IMR-90 (cell line): ENCODE measurements at places on chromosomes 1 and 21. TPM values are rescaled to one million over a fixed set of nuclear protein-coding genes. Genes with fewer than 3 reads are reported as not detected.

DNA sequence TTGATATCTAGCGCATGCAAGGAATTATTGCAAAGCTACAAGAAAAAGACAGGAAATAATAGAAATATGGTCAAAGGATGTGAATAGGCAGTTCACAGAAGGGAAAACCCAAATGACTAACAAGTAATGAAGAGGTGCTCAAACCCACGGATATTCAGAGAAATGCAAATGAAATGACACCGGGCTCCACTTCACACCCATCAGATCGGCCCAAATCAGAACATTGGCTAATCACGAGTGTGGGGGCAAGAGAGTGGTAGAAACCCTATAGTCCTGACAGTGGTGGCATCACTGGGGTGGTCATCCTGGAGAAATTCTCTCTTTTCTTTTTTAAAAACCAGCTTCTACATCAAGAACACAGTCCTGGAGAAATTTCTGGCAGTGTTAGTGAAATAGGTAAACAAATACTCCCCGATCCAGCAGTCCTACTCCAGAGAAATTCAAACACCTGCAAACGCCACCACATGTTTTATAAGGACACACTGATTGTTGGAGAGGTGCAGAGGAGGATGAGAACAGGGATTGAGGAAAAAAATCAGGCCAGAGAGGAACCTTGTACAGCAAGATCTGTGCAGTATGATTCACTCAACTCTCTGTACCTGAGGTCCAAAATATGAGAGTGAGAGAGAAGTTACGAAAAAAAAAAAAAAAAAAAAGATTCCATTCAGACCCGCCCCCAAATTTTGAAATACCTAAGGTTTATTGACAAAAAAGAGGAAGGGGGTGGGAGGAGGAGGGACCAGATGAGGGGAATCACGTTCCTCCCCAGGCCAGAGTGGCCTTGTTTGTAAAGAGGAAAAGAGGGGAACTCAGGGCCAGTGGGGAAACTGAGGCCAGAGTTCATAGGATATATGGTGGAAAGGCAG is 9.2 kb upstream of the TNFRSF1B start:
- DNase-seq: no peak

DNA sequence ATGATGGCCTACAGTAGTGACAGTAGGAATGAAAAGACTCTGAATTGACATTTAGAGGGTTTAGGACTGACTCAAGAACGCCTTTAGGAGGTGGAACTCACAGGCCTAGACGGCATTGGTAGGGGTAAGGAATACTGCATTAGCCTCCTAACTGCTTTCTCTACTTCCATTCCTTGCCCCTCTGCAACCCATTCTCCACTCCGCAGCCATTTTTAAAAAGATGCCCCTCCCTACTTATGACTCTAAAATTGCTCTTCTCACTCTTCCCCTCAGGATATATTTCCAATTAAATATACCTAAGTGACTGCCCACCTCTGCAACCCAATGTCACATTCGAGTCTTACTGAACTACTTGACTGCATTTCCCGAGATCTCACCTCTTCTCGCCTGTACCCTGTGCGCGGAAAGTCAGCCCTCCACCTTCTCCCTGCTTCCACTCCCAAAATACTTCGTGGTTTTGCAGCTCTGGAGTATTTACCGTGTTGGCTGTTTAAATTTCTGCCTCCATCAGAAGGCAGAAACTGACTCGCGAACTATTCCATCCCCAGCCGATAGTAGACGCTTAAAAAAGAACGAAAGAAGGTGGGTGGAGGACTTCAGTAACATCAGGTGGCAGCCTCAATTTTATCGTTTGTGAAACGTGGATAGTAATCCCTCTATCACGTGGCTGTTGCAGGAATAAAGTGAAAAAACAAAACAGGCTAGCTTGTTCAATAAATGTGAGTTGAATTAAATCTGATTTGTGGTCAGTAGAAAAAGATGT is 1.1 kb upstream of the YBX1 start:
- no peak for DNase-seq

DNA sequence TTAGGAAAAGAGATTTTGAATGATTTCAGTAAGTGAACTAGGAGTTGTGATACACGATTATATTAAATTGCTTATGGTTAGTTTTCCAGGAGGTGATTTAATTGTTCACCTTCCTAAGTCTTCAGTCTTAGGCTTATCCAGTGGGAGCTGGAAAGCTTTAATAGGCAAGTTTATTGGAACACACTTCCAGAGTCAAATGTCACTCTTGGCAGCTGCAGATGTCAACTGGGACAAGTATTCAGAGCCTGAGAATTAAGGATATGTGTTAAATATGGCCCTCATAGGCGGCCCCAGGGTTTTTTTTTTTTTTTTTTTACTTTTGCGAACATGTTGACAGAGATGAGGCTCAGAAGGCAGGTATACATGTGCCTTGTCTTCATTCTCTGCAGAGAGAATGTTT is 29.2 kb downstream of the UCK2 start:
- no peak for DNase-seq

DNA sequence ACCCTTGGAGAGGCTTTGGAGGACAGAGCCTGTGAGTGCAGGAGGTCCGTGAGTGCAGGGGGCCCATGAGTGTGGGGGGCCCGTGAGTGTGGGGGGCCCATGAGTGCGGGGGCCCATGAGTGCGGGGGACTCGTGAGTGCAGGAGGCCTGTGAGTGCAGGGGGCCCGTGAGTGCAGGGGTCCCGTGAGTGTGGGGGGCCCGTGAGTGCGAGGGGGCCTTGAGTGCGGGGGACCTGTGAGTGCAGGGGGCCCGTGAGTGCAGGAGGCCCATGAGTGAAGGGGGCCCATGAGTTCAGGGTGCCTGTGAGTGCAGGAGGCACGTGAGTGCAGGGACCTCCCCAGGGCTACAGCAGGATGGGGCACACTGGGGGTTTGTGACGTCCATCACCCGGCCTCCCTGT is 108.3 kb upstream of the TTC34 start:
- DNase-seq: no peak

GRCh38 chr1:93004566-93005251 is 43.4 kb upstream of the DIPK1A start:
- DNase-seq: no peak

GRCh38 chr1:47635111-47635510 is 197.3 kb downstream of the FOXD2 start:
- no peak for DNase-seq

DNA sequence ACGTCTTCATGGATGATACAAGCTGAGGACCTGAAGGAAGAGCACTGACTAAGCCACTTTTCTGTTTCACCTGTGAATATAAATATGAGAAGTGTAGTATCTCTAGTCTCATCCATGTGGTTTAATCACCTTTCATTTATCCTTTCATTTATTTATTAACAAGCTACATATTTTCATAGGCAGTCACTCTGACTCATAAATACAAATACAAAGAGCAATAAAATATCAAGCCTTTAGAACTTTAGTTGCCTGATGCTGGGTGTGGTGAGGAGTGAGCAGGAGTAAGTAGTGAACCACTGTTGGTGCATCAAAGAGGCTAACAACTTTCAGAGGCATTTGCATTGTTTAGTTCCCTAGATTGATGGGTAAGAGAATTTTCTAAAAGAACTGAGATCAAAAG is 269.0 kb upstream of the C1orf87 start:
- DNase-seq: no peak

- DNase-seq: peak; percentile 73
These were observed 15.7 kb downstream of the RCC2 start for GRCh38 chr1:17423781-17424245.

DNA sequence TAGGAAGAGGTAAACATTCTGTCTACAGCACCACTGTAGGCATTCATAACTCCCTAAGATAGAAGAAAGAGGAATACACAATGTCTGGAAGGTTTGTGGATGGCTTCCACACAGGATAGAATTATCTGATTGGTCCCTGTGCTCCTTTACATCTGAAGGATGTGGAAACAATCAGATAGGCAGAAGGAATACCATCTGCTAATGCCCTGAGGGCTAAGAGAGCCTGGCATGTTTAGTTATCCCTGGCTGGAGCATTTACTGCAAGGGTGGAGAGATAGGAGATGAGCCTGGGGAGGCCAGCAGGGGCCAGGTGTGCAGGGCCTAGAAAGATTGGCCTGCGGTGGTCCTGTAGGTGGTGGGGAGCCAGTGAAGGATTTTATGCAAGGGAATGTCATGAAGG is 8.6 kb upstream of the ACBD3 start:
- no peak for DNase-seq

- DNase-seq: peak; percentile 17
These were observed 84.9 kb upstream of the CD1D start for GRCh38 chr1:158095737-158096335.

DNA sequence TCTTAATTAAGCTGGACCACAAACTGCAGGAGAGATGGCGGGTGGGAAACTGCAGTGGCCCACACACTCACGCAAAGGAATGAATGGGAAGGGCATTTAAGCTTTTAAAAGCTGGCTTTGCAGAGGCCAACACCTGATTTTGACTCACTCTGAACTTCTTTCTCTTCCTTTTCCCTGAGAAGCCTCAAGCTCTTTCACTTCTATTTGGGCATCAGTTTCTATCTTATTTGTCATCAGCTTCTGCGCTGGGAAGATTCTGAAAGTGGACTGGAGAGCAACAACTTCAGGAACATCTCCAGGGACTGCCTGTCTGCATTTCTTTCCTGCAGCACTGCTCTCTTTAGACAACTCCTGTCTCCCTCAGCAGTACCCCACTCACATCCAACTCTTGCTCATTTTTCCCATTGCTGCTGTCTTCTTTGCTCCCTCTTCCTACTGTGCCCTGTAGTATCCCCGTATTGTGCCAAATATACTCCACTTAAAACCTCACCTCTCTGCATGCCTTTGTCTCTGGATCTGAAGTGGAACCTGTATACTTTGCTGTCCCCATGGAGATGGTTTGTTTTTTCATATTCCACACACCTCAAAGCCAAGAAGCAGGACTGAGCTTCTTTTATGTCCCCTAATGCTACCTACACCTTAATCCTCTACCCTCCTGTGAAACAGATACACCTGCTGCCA is 143.3 kb upstream of the JUN start:
- peak; percentile 12 for DNase-seq

GRCh38 chr1:206885341-206886060 is 11.7 kb upstream of the IL24 start:
- DNase-seq: no peak

DNA sequence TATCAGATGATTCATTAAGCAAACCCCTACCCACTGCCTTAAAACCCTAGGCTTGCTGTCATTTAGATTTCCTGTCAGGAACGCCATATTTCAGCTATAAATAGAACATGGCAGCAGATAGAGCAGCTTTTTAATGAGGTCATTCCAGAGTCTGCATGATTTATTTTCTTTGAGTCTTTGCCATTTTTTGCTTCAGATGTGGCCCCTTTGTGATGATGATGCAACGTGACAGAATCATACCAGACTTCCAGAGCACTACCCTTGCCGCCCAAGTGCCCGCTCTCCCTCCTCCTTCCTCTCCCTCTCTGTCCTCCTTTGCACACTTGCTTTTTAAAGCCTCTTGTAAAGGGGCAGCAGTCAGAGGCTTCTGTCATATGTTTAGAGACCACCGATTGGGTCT is 55.5 kb upstream of the TRIM67 start:
- DNase-seq: peak; percentile 66

DNA sequence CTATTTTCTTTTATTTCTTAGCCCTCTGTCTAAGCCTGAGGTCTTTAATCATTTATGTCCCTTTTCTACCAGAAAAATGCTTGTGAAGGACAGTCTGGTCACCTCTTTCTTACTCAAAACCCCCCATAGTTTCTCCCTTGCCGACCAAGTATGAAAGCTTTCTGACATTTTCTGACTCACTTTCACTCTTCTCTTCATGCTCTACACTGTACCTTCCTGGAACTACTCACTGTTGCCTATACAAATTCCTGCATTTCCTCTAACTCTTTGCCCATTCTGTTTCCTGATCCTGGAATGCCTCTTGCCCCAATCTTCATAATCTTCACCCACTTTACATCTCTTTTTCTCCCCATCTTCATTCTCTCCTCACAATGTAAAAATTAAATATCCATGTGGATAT is 380.0 kb downstream of the HHIPL2 start:
- DNase-seq: peak; percentile 43

GRCh38 chr1:89201106-89201794 is 2.5 kb upstream of the GBP4 start:
- no peak for DNase-seq

DNA sequence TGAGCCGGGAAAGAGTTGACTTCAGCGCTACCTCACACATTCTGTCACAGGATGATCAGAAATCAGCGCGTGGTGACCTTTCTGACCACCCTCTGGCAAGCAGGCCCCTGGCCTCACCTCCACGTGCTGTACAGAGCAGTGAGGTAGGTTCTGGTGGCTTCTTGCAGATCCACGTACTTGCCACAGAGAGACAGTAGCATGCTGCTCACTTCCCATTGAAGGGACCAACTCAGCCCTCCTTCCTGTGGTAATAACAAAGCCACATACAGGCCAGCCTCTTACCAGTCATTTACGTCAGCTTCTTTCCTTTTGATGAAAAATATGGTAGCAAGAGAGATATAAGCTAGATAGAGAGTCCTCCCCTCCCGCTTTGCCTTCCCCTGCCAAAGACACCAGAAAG is 200.7 kb downstream of the CHRM3 start:
- no peak for DNase-seq

GRCh38 chr21:35730325-35730724 is 330.0 kb downstream of the SETD4 start:
- DNase-seq: no peak

GRCh38 chr1:221083902-221084301 is 204.7 kb downstream of the HLX start:
- no peak for DNase-seq

GRCh38 chr1:47656719-47657685 is 219.2 kb downstream of the FOXD2 start:
- peak; percentile 39 for DNase-seq

- peak; percentile 34 for DNase-seq
These were observed 380 bp downstream of the COL18A1 start for GRCh38 chr21:45405271-45405818.

DNA sequence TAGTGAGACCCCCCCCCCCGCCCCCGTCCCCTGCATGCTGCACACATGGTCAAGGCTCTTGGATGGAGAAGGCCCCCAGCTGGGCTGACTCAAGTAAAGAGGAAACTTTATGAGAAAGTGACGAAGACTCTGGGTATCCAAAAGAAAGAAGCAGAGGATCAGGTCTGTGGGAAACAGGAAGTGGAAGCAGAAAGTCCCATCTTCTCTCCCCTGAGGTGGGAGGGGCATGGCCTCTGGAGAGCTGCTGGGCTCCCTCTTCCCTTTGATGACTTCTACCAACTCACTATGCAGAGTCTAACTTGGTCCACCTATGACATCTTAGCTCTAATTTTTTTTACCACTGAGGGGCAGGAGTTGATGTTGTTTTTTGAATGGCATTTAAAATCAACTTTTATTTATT is 42.7 kb upstream of the LIN9 start:
- DNase-seq: no peak

Gene ST6GALNAC3
- total RNA-seq: 0.56 and 1.3 TPM in 2 replicates

Gene GSTM1
- total RNA-seq: not detected in 2 replicates

Gene TNFAIP8L2
- not detected in 2 replicates for total RNA-seq

Gene AMY1A
- not detected in 2 replicates for total RNA-seq

Gene C1QA
- total RNA-seq: not detected in 2 replicates

Gene MCOLN2
- total RNA-seq: 0.54 and 1.1 TPM in 2 replicates

Gene AMY2B
- 0.72 and 1.1 TPM in 2 replicates for total RNA-seq

Gene ENAH
- 82.5 and 86.9 TPM in 2 replicates for total RNA-seq

Gene MFSD2A
- 5.0 and 5.7 TPM in 2 replicates for total RNA-seq

Gene TRPM2
- not detected in 2 replicates for total RNA-seq

Gene PDPN
- total RNA-seq: not detected in 2 replicates
